ENCODE measurements at places on chromosomes 16 and 17. TPM values are rescaled to one million over a fixed set of nuclear protein-coding genes. Genes with fewer than 3 reads are reported as not detected.

GRCh38 chr17:63450551-63450950 is 4.4 kb upstream of the CYB561 start:
- no peak for DNase-seq

GRCh38 chr16:81881228-81881627 is 102.1 kb downstream of the PLCG2 start:
- DNase-seq: no peak

- no peak for DNase-seq
Measured at GRCh38 chr17:59767176-59767575, 59.7 kb downstream of the VMP1 start.

GRCh38 chr16:11632455-11632939 is 35.8 kb upstream of the SNN start:
- DNase-seq: peak; percentile 54

Gene SPAG5
- 2.2 TPM for total RNA-seq

DNA sequence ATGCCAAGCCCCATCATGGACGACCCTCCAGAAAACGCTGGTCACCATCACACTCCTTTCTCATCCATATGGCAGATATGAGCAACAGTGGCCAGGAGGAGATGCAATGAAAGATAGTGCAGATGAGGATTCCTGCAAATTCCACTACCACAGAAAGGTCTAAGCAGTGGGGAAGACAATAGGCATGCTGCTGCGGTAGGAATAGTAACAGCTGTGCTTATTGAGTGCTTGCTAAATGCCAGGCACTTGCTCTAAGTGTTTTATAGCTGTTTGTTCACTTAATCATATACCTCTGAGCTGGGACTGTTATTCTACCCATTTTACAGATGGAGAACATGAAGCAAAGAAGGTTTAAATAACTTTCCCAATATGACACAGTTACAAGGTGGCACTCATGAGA is 46.6 kb upstream of the AKAP1 start:
- peak; percentile 57 for DNase-seq

Gene LYRM9
- 20.1 TPM for total RNA-seq

GRCh38 chr17:12547831-12548230 is 117.9 kb upstream of the MYOCD start:
- no peak for DNase-seq

DNA sequence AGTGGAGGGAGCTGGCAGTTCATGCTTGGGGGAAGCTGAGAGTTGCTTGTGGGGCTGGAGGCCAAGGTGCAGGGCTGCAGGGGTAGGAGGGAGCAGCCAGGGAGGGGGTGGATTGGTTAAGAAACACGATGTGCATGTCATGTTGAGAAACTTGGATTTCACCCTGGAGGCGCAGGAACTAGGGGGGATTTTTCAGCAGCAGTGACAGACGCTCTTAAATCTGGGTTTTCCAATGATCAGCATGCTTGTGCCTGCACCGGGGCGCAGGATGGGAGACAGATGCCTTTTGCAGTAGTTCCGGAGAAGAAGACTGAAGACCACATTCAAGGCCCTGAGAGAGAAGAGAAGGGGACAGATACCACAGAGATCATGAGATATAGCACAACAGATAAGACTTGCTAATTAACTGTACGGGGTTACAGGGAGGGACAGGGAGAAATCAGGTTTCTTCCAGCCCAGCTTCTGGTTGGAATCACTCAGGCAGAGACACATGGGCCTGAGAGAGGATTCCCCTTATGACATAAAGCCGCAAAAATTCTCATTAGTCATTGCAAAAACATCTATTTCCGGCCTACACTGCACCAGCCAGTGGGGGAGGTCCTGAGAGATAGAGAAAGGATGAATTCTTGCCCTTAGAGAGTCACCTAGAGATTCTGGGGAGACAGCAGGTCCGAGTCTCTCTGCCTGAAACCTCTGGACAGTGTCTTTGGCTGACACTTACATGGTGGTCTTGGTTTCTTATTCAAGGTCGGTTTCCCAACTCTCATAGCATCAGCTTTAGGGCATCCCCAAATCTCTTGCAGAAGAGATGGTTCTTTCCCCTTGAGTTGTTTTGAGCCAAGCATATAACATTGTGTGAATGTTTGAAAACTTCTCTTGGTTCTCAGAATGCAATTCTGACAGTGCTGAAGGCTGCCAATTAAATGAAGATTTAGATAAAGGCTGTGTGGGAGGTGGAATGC is 27.1 kb downstream of the CDH13 start:
- peak; percentile 85 for DNase-seq

DNA sequence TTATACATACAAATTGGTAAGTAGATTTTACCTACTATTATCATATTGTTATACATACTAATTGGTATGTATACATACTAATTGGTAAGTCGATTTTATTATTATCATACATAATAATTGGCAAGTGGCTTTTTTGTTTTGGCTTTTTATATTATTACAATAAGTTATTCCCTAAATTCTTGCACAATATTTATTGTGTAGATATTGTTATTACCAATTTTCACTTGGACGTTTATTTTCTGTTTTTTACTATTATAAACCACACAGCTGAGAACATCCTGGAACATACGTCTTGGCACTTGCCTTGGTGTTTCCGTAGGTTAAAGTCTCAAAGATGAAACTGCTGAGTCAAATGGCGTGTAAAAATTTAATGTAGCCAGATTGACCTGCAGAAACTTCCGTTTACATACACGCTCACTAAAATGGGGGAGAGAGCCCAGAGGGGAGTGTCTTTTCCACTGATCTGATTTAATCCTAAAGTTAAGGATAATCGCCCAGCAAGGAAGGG is 18.9 kb downstream of the GNGT2 start:
- DNase-seq: no peak

Gene SPATA22
- total RNA-seq: not detected

DNA sequence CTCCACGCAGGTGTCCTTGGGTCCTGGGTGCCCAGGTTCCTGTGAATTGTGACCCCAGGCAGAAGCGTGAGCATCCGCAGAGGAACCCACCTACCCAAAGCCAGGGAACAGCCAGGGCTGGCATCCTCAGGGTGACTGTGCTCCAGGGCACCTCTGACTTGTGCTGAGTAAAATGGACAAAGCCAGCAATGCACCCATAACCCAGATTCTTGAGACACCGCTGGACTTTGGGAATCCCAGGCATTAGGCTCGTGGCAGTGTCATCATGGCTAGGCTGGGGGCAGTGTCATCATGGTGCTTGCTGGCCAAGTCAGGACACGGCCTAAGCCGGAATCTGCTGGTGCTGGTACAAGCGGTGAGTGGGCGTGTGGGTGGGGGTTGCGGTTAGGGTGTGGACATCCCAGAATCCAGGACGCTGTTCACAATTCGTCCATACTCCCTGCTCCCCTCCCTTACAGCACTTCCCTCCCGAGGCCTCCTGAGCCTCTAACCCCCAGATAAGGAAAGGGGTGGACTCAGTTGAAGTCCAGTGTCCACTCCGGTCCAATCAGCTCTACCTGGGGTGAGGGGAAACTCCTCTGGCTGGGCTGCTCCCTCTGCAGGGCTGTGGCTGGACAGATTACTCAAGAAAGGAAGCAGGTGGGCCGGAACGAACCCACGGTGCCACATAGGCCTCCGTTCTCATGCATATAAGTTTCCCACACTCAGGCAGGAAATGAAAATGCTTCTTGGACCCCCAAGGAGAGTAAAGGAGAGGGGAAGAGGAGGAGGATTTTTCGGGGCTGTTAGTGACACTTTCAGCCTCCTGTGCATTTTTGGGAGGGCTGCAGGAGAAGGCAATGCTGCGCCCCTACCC is 138.9 kb downstream of the SEC14L1 start:
- DNase-seq: no peak

- DNase-seq: no peak
Measured at GRCh38 chr17:74429604-74430384, 2.1 kb upstream of the GPRC5C start.

GRCh38 chr17:8632061-8632460 is 1.5 kb upstream of the MYH10 start:
- no peak for DNase-seq

Gene TNFRSF12A
- 217 TPM for total RNA-seq

Gene SLC2A4
- 20.0 TPM for total RNA-seq

Gene ATP6V0C
- 59.2 TPM for total RNA-seq
